ENCODE measurements at places on chromosomes 13 and 19.

GRCh38 chr13:114025714-114026431 lies 52.0 kb upstream of the C13orf46 start:
- peak; percentile 30 for DNase-seq

DNA sequence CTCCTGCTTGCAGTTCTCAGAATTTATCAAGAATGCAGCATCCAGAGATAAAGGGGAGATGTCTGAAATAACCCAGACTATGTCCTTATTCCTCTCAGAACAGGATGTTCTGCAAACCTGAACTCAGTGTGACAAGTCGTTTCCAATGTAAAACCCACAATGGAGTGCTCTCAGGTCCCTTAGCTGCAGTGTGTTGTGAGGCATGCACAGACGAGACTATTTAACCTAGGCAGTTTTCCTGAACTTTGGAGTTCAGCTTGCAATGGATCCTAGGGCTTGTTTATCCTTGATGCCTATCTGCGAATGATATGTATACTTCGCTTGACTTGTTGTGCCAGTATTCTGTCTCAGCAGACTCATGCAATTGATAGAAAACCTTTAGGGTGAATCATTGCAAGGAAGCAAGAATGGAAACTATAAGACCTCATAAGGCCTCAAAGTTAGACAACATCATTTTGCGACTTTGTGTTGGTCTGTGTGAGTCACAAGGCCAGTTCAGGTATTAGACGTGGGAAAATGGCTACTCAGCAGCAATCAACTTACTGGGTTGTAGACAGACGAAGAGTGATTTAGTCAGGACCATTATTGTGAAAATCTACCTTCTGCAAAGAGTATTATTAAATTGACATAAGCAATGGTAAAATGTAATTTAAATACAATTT lies 2439.9 kb upstream of the PCDH20 start:
- no peak for DNase-seq

GRCh38 chr19:47247308-47247990 lies 8.9 kb upstream of the CCDC9 start:
- DNase-seq, result peak; percentile 85

DNA sequence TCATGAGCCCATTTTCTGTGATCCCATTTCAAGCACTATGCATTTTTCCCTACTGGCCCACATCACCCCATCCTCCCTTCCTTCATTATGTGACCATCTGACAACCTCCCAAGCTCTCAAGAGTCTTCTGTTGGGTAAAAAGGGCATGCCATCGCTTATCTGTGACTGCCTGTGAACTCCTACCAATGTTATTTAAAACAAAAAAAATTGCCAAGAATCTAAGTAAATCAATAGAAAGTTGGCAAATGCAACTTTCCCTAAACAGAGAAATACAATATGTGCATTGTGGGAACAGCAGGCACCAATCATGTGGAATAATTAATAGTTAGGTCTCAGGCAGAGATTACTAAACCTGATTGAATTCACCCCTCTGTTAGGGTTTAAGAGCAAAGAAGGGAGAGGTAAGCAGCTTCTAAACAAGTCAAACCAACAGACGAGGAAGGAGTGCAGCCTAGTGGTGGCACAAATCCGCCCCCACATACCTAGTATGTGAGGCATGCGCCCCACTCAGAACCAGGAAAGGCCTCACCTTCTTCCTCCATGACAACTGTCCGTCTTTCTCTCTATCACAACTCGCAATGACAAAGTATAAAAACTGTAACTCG lies 29.8 kb downstream of the DZIP1 start:
- DNase-seq, result no peak

DNA sequence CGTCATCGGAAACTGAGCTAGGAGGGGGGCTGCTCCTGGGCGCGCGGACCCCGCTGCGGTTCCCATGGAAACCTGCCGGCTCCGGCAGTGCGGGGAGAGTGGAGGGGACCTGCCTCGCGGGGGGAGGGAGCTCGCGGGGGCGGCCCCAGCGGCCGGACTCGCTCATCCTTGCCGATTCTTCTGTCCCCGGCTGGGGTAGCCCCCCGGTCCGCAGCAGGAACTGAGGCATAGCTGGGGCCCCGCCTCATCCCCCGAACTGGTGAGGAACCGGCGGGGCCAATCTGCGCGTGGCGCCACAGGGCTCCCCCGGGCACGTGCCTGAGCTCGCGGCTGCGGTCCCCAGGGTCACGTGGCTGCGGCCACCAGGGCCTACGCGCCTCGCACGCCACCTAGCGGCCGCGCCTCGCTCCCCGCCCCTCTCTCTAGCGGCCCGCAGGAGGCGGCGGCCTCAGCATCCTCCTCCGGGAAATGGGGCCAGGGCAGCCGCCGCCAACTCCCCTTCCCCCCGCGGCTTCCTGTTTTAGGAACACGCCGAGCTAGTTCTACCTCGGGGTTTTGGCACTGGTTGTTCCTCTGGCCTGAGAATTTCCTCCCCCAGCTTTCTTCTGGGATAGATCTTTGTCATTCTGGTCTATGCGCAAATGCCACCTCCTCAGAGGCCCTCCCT lies 1.7 kb upstream of the ELAVL3 start:
- DNase-seq, result peak; percentile 94

DNA sequence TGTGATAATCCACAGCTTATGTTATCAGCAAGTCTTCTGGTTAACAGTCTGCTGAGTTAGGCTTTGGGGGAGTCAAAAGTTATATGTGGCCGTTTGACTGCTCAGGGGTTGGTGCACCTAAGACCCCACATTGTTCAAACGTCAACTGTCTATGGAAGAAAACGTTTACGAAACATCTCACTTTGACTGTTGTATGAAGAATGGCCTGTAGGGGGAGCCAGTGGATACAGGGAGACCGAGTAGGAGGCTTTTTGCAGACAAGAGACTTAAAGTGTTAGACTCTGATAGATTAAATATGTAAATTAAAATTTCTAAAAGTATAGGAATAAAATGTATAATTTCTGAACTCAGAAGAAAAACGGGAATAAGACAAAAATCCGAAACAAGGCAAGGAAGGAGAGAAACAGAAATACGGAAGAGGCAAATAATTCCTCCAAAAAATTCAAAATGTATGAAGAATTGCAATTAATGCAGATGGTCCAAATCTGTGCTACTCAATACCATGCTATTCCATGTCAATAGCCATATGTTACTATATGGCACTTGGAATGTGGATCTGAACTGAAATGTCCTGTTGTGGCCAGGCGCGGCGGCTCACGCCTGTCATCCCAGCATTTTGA lies 37.8 kb downstream of the TNFSF14 start:
- peak; percentile 55 for DNase-seq

GRCh38 chr13:81639984-81640582 lies 1299.2 kb upstream of the SPRY2 start:
- peak; percentile 20 for DNase-seq

DNA sequence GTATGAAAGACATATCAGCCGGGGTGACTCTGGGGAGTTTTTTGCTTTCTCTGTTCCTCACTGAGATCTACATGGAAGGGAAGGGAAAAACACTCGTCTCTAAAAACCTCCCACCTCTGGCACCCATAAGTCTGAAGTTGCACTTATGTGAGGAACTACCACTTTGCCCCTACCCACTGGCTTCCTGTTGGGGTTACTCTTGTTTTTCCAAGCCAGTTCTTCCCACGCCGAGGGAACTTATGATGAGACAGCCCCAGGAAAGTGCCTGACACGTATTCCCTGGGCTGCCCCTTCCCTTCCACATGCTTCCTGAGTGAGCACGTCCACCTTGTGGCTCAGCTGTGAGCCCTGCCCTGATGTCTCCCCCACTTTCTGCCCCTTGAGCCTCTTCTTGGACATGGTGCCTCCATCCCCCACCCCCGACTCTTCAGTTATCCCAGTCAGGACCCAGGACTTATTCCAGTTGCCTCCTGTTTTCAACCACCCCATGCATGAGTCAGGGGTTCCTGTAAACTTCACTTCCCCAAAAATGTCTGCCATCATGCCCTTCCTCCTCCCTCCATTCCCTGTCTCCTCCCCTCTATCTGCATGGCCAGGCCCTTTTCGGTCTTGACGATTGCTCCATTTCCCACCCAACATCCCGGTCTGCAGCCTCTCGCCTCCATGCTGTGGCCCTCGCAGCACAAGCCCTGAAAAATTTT lies 5.1 kb upstream of the SIGLEC7 start:
- DNase-seq, result no peak

DNA sequence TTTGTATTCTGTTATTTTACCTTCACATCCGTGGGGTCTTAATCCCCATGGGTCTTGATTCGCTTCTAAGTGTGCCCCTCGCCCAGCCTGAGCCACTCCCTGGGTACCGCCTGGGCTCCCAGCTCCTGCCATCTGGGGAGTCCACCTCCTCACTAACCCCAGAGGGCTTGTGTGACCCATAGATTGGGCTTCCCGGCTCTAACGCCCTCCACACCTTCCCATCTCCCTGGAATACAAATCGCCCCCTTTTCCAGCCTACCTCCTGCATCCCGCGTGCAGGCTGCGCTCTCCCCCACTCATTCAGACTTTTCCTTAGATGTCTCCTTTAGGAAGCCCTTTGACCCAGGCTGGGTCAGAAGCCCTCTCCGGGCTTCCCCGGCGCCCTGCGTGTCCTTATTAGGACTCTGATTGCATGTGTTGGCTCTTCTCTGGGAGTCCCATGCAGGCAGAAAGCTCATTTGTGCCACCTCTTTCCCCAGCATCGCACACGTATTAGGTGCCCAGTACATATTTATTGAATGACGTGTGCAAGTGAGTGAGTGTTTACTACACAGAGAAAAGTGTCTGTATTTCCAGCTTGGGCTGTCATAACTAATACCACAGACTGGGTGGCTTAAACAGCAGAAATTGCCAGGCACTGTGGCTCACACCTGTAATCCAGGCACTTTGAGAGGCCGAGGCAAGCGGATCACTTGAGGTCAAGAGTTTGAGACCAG lies 757 bp downstream of the CCDC124 start:
- DNase-seq, result no peak

DNA sequence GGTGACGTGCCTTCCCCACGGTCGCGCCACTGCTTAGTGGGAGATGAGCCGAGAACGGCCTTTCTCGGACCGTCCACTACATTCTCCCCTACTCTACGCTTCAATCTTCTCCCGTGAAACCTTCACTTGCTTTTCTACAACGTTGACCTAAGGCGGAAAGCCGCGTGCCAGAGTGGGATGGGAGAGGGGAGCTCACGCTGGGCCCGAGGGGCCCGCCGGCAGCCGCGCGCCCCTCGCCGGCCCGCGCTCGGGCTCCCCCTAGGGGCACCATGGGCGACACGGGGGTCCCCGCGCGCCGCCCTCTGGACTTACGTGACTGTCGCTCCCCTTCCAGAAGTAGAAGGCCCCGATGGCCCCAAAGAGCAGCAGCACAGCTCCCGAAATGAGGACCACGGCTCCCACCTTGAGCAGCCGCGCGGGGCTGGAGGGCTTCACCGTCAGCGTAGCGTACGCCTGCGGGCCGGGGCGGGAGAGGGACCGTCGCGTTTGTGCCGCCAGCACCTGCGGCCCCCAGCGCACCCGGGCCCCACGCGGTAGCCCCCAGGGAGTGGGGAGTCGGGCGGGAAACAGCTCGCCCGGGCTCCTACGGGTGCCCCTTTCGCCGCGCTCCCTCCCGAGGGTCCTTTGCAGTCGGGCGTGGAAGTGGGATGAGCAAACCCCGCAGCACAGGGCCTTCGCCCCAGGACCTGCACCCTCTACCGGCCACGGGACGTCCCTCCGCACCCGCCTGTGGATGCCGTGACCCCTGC lies 727 bp downstream of the CNMD start:
- peak; percentile 66 for DNase-seq

- DNase-seq, result peak; percentile 7
Measured at GRCh38 chr13:113074401-113074800, 31.2 kb upstream of the F7 start.

- DNase-seq, result no peak
Measured at GRCh38 chr13:106098778-106099177, 436.7 kb downstream of the EFNB2 start.

- DNase-seq, result no peak
Measured at GRCh38 chr19:58560007-58560887, 1.8 kb upstream of the UBE2M start.

DNA sequence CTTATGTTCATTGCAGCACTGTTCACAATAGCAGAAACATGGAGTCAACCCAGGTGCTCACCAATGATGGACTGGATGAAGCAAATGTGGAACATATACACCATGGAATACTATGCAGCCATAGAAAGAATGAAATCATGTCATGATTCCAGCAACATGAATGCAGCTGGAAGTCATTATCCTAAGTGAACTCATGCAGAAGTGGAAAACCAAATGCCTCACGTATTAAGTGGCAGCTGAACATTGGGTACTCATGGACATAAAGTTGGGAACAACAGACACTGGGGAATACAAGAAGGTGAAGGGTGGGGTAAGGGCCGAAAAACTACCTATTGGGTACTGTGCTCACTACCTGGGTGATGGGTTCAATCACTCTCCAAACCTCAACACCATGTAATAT lies 915.9 kb downstream of the UQCRFS1 start:
- DNase-seq, result no peak

DNA sequence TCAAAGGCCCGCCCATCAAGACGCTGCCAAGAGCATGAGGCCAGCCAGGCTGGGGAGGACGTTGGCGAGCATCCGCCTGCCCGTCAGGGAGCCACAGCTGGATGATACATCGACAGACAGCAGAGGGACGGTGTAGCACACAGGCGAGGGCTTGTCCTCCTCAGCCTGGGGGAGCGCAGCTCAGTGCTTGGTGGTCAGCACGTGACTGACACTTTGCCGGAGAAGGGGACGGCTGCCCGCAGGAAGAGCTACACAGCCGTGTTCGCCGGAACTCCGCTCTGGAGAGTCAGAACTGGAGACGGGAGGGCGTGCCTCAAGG lies 34.1 kb downstream of the CSNK1G2 start:
- DNase-seq, result no peak

GRCh38 chr19:3695986-3696659 lies 4.1 kb downstream of the PIP5K1C start:
- DNase-seq, result no peak

GRCh38 chr13:31765138-31765785 lies 25.9 kb downstream of the RXFP2 start:
- no peak for DNase-seq

- no peak for DNase-seq
Measured at GRCh38 chr13:34608331-34608730, 333.7 kb upstream of the NBEA start.
